ENCODE measurements at places on chromosomes 13 and 19.

DNA sequence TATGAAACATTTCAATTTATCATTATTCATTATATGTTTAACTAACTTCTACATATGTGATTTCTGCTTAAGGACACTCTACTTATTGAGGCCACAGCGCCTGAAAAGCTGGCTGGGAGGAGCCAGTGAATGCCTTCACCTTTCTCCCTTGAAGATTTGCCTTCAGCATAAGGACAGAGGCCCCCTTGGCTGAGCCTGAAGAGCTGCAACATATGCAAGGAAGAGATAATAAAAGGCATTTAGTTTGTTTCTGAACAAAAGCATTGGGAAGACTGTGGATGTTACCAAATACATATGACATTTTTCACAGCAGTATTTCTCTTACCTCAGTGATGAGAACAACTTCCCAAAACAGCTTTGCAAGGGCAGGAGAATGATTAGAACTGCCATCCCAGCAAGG, 92.1 kb downstream of the ABCC4 start:
- no peak for DNase-seq

DNA sequence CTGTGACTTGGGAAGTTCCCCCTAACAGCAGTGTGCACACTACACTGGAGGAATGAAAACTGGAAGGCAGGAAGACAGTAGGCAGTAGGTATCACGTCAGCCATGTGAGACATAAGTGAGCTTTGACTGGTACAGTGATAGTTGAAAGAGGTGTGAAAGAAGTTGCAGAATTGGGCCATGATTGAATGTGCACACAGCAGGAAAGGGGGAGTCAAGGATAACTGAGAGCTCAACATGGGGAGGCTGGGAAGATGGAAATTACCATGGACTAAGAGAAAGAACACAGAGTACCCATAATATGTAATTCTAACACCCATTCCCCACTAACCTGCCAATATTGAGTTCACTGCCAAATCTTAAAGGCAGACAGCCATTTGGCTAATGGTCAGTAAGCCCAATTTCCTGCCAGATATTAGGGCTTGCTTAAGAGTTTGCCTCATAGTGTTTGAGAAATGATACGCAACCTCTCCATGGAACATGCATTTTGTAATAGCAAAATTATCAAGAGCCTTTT, 321.7 kb downstream of the DCT start:
- no peak for DNase-seq

DNA sequence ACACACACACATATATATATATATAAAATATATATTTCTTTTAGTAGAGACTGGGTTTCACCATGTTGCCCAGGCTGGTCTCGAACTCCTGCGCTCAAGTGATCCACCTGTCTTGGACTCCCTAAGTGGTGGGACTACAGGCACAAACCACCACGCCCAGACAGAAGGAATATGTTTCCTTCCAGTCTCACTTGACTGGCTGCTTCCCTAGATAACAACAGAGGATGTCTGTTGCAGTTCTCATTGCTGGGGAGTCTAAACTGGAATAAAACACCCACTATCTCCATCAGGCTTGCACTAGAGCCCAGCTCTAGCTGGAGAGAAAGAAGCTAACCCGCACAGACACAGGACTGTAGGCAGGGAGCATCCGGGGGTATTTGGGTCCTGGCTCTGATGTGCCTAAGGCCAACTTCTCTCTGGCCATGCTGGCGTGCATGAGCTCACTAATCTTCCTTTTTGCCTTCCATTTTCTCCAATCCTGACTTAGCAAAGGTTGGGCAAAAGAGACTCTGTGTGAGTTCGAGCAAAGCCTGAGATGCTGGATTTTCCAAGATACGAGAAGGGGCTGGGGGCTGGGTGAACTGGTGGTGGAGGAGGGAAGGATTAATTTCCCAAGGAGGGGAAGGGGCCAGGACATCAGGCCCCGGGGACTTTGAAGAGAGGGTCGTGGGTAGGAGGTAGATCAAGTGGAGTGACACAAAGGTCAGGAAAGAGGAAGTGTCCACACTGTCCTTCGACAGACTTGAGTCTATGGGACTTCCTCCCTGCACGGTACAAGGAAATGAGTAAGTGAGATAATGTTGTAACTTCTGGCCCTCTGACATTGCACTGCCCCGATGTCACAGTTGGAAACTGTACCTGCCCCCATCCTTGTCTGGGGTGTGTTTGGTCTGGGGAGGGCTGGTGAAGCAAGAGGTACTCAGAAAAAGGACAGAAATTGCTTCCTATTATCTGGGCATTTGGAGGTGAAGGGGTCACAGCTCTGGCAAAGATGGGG, 22.5 kb upstream of the ALOX5AP start:
- no peak for DNase-seq

DNA sequence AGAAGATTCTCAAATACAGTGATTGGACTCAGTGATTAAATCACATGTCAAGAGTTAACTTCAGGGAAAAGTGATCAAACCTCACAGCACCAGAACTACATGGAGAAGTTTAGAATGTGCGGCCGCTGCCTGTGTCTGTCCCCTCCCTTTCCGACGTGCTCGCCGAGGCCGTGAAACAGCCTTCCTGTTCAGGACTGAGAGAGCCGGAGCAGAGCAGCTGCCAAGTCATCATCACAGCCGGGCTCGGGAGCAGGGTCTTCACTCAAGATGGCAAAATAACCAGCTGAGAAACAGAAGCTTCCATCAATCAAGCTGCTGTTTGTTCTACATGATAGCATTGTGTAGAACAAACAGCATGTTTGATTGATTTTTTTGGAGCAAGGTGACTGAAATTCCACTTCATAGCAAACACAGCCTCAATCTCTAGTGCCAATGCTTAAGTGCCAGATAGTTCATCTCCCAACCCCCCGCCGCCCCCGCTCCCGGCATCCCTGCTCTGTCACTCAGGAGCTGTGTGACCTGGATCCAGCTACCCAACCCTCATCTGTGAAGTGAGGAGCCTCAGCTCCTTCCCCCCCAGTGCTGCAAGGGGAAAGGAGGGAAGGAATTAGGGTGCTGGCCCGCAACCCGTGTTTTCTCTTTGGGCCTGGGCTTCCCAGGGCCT, 70.6 kb downstream of the HSPH1 start:
- DNase-seq: no peak

- DNase-seq: no peak
Measured at GRCh38 chr19:13621413-13621812, 115.1 kb upstream of the CACNA1A start.

DNA sequence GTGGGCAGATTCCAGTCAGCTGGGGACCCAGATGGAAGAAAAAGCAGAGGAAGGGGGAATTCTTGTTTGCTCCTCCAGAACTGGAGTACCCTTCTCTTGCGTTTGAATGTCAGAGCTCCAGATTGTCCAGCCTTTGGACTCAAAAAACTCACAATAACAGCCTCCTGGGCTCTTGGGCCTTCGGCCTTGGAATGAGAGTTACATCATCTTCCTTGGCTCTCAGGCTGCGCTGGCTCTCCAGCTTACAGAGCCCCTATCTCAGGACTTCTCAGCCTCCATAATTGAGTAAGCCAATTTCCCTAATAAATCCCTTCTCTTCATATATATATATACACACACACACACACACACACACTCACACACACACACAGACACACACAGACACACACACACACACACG, 1215.7 kb upstream of the SLC10A2 start:
- no peak for DNase-seq

GRCh38 chr19:51779181-51779580, 15.8 kb upstream of the FPR3 start:
- DNase-seq: no peak

- no peak for DNase-seq
Measured at GRCh38 chr13:25958986-25959385, 92.8 kb downstream of the SHISA2 start.

DNA sequence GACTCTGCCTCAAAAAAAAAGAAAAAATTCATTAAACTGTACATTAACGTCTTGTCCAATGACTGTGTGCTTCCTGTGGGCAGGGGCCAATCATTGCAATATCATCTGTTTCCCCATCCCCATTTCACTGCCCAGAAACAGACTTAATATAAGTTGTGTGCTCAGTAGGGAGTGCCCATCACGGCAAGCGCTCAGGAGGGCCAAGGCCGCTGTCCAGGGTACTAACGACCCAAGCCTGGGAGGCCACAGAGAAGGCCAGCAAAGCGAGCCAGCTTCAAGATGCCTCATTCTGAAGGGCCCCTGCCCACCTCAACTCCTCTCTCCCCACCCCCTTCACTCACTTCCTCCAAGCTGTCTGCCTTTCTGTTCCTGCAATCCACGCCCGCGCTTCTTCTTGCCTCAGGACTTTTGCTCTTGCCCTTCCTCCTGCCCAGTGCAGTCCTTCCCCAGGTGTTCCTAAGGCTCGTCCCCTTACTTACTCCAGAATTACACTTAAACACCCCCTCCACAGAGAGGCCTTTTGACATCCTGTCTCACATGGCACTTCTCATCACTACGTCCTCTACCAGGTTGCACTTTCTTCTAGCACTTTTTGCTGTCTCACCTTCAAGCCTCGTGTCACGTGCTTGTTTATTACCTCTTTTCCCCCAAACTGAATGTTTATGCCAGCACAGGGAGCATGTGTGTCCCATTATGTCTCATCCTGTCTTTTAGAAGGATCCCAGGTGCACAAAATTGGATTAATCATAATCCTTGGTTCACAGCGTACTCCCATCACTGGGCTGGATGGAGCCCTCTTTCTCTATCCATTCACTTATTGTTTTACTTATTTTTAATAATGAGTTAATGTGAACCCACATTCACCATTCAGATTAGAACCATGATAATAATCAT, 11.3 kb upstream of the POU2F2 start:
- no peak for DNase-seq

- no peak for DNase-seq
Measured at GRCh38 chr13:27073186-27073585, 98.4 kb downstream of the USP12 start.

GRCh38 chr13:38952827-38953226, 37.8 kb downstream of the STOML3 start:
- no peak for DNase-seq

- no peak for DNase-seq
Measured at GRCh38 chr19:36638862-36639510, 27.7 kb downstream of the ZNF461 start.

GRCh38 chr19:51082611-51083010, at the start of gene KLK14:
KLK14 (minus strand) TSS chr19:51082887; CDS start chr19:51082614, 273 bp downstream.
- DNase-seq: no peak

DNA sequence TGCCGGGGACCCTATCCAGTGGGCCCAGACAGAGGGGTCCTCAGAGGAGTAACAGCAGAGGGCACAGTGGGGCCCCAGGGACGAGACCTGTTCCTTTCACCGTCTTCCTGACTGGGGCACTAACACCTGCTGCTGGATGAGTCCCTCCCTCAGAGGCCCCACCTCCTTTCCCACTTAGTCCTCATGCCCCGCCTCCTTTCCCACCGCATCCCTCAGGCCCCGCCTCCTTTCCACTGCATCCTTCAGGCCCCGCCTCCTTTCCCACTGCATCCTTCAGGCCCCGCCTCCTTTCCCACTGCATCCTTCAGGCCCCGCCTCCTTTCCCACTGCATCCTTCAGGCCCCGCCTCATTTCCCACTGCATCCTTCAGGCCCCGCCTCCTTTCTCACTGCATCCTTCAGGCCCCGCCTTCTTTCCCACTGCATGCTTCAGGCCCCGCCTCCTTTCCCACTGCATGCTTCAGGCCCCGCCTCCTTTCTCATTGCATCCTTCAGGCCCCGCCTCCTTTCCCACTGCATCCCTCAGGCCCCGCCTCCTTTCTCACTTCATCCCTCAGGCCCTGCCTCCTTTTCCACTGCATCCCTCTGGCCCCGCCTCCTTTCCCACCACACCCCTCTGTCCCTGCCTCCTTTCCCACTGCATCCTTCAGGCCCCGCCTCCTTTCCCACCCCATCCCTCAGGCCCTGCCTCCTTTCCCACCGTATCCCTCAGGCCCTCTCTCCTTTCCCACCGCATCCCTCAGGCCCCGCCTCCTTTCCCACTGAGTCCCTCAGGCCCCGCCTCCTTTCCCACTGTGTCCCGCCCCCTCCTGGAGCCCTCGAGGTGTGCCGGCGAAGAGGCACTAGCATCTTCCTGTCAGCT, 6.7 kb downstream of the SPPL2B start:
- no peak for DNase-seq

DNA sequence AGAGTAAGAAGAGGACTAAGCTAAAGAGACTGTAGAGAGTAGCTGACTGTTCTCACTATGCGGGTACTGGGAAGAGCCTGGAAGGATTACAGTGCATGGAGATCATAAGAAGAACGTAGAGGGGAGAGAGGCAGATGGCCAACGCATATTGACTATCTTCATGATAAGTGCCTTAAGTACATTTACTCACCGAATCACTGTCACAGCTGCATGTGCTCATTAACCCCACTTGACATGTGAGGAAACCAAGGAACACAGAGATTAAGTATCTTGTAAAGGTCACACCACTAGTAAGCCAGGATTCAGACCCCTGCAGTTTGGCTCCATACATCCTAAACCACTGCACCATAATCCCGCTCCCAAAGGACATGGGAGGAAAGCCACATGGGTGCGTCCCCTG, 34.1 kb downstream of the SMAD9 start:
- DNase-seq: no peak

- DNase-seq: no peak
Measured at GRCh38 chr19:6667114-6667627, 2.8 kb downstream of the TNFSF14 start.

DNA sequence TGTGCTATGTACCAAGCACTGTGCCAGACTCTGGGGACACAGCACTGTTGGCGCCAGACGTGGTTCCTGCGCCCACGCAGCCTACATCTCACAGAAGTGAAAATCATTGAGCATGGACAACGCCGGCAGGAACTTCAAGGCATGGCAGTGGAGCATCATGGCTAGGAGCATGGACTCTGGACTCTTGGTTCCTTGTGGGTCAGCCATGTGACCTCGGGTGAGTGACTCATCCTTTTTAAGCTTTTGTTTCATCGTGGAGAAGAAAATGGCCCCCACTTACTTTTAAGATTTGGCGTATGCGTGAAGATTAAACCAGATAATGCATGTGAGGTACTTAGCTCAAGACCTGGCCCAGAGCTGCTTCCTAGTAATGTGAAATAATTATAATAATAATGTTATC, 988.5 kb downstream of the UQCRFS1 start:
- DNase-seq: no peak

DNA sequence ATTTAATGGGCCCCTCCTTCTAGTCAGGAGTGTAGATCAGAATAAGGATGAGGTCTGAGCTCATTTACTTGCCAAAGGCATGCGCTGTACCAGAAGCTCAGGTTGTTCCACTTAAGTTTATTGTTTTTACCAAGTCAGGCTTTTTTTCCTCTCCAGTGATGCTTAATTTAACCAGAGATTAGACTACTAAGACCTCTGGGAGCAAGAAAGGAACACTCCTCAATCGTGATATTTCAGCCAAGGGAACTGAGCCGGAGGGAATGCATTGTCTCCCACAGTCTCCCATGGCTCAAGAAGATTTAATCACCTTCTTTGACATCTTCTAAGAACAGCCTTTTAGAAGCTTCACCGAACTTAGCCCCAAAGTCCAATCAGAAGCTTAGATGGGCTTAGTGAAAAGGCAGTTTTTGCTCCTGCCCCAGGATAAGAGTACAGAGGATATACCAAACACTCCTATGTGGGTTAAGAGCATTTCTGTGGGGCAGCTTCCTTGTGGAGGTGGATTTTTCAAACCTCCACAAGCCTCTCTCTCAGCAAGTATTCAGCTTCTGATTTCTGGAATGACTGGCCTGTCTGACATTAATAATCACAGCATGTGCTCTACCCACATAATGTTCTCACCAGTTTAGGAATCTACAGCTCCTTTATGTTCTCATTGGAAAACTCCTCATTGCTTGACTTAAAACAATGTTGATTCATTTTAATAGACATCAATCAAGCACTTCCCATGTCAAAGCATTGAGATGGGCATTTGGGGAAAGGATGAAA, 322.7 kb downstream of the SUCLA2 start:
- DNase-seq: no peak

GRCh38 chr19:56026769-56027168, 40.2 kb downstream of the NLRP5 start:
- DNase-seq: no peak

Data from COR-L47 (cell line).